Activated CD4-positive, alpha-beta T cell treated with anti-CD3 and anti-CD28 coated beads, Interleukin-2, Interleukin-4, amounts not matched to agents 100 ng/mL and 50 ng/mL, durations not matched to agents 16 hours and 8 hours (primary cell): ENCODE measurements at places on chromosomes 16 and 17.
A peak's percentile ranks its signal among the peaks of the same experiment; 100 is the strongest.

DNA sequence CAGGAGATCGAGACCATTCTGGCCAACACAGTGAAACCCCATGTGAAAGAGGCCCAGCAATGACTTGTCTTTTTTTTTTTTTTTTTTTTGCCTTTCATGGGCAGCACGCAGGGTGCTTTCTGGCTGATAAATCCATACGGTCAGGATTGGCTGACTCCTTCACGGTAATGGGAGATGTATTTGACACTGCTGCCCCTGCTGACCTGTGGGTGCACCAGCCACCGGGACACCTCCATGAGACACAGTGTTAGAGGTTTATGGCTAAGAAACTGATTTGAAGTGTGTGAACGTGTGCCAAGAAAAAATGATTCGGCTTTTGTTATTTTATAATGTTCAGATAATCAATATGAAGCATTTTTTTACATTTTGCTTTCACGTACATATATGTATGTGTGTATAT is 48.4 kb downstream of the MAP2K6 start:
- no peak for DNase-seq

- DNase-seq: peak; percentile 86
Observed at GRCh38 chr17:41738077-41738800, 3.8 kb upstream of the HAP1 start.

DNA sequence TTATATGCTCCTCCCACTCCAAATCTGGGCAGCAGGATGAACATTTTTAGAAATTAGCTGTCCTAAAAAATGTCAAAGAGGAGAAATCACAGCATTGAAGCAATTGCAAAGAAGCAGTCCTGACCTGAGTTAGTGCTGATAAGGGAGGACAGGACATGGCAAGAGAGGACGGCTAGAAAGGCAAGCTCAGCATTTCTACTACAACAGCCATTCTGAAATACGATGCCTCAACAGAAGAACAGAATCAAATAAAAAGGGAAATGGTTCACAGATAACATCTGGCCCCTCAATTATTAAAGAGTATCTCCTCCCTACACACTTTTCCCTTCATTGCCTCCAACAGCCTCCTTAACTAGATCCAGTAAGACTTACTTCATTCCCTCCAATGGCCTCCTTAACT is 18.3 kb downstream of the VPS53 start:
- no peak for DNase-seq

- no peak for DNase-seq
Observed at GRCh38 chr16:11163761-11164261, 92.2 kb downstream of the SOCS1 start.

GRCh38 chr16:16989368-16989767 is 481.4 kb downstream of the XYLT1 start:
- DNase-seq: no peak

DNA sequence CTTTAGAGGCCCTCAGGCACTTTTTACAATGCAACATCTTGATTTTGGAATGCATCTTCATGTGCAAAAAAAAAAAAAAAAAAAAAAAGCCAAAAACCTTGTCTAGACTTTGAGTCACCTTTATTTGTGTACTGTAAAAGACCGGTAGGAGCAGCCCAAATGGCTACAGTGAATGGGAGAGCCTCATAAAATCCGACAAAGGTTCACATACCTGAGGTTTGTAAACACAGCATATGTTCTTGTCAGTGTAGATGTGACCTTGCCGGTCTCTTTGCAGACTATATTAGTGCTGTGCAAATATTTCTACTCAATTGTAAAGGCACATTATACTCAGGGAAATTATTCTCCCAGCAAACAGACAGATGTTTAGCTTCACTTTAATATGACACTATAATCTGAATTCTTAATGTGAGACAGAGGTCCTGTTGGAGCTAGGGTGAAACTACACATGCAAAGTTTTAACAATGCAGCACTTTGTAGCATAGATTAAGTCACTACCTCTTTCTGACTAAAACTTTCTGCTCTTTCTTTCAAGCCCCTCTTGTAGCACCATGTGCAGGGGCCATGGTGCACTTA is 211.3 kb downstream of the CA10 start:
- no peak for DNase-seq

DNA sequence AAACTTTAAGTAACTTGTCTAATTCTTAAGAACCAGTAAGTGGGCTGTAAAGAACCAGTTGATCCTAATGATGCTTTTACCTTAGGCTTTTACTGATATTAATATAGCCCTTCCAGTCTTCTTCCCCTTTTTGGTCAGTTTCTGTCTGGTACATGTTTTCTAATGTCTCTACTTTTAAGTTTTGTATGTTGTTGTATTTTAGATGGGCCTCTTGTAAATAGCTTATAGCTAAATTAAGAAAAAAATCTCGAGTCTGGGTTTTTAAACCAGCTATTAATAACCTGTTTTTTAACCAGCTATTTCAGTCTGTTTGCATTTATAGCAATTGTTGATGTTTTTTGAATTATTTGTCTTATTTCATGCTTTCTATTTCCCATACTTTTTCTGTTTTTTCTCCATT is 79.0 kb downstream of the PITPNC1 start:
- no peak for DNase-seq

DNA sequence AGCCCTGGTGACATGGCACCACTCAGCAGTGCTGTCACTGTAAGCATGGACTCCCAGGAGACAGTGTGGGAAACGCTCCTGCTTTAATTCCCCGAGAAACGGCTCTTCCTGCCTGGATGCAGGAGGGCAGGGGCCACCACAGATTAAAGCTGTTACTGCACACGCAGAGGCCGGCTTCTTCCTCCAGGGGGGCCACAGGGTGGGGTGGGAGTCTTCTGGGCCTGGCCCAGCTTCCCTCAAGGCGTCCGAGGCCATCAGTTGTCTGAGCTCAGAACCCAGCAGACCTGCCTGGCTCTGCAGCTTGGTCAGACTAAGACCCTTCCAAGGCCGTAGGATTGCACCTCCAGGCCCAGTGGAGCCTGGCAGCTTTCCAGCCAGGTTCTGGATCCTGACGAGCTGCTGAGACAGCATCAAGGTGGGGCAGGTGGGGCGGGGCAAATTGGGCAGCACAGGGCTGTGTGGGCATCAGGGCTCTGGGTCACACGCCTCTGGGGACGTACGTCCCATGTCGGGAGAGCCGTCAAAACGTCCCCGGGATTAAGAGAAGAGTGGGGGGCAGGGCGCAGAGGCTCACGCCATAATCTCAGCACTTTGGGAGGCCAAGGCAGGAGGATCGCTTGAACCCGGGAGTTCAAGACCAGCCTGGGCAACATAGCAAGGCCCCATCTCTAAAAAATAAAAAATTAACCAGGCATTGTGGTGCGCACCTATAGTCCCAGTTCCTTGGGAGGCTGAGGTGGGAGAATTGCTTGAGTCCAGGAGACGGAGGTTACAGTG is 5.0 kb upstream of the CAPN15 start:
- no peak for DNase-seq

DNA sequence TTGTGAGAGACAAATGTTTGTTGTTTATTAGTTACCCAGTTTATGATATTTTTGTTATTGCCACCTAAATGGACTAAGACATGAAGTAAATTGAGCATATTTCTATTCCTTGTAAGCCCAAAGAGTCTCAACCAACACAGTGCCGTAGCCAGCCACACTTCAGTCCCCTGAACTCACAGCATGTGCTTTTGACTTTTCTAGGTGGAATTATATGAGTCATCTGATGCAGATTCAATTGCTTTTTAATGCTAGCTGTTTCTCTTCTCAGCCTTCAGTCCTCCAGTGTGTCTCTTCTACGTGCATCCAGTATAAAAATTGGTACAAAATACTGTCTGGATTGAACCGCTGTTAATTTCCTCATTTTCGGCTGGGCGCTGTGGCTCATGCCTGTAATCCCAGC is 39.0 kb downstream of the IQCK start:
- no peak for DNase-seq

DNA sequence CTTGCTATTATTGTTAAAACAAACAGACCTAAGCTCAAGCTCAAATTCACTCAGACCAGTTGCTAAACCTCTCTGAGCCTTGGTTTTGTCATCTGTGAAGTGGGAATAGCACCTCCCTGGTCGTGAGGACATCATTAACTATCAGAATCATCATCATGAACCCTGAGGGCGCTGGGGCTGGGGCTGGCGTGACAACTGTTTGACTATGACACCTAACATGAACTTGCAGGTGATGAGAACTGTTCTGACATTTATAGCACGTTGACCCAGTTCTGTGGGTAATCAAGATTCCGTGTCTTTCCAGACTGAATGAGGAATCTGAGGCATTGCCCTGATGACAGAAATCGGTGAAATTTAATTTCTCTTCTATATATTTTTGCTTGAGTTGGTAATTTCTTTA is 71.3 kb upstream of the CDH5 start:
- DNase-seq: no peak

DNA sequence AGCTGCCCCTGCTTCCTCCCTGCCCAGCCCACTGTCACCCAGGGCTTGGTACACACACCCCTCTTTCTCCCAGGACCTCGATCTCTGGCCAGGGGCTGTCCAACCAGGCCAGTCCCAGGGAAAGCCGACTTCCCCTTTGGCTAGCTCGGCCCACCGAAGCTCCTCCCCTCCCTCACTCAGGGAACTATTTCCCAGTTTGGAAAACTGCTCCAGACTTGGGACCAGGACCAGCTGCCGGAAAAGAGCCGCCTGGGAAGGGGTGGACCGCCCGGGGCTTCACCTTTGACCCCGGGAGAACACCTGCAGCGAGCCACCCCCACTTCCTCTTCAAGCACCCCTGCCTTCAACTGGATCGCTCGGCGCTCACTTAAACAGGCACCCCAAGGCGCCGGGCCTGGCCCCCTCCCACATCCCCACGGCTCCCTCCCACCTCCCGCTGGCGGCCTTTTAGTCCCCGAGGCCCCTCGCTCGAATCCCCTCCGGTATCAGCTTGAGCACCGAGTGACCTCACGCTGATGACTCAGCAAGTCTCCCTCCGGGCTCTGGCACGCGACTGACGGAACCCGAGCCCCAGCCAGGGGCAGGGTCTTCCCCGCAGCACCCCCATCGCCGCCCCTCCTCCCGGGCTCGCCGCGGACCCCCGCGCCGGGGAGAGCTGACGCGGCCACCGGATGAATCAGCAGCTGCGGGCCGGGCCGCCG is 934 bp downstream of the MAFG start:
- peak; percentile 62 for DNase-seq

DNA sequence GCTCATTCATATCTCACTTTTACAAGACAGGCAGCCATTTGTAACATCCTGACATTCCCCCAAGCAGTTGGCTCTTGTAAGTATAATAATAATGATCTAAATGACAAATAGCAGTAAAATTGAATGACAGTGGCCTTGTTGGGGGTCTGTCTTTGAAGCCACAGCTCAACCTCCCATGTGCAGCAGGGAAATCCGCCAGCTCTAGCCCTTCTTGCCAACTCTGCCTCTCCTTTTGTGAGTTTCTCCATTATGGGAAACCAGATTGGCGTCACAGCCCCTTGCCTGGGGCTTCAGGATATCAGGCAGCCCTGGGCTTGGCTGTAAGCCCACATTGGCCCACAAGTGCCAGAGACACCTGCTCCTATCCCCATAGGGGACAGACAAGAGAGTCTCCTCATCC is 70.4 kb upstream of the CACNG5 start:
- DNase-seq: no peak

DNA sequence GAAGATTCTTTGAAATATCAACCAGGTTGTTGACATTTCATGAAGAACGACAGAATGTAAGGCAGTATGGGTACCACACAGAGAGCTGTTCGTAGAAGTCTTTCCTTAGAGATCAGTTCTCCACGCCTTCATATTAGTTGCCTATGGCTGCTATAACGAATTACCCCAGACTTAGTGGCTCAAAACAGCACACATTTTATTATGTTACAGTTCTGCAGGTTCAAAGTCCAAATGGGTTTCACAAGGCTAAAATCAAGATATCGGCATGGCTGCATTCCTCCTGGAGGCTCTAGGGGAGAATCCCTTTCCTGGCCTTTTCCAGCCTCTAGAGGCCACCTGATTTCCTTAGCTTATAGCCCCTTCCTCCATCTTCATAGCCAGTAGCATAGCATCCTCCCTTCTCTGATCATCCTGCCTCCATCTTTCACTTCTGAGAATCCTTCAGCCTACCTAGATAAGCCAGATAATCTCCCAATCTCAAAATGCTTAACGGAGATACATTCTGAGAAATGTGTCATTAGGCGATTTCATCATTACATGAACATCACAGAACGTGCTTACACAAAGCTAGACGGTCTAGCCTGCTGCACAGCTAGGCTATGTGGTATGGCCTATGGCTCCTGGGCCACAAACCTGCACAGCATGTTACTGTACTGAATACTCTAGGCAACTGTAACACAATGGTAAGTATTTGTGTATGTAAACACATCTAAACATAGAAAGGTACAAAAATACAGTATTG is 26.0 kb downstream of the ERCC4 start:
- DNase-seq: no peak

- DNase-seq: no peak
Observed at GRCh38 chr16:69865701-69866100, 85.4 kb upstream of the CLEC18A start.

DNA sequence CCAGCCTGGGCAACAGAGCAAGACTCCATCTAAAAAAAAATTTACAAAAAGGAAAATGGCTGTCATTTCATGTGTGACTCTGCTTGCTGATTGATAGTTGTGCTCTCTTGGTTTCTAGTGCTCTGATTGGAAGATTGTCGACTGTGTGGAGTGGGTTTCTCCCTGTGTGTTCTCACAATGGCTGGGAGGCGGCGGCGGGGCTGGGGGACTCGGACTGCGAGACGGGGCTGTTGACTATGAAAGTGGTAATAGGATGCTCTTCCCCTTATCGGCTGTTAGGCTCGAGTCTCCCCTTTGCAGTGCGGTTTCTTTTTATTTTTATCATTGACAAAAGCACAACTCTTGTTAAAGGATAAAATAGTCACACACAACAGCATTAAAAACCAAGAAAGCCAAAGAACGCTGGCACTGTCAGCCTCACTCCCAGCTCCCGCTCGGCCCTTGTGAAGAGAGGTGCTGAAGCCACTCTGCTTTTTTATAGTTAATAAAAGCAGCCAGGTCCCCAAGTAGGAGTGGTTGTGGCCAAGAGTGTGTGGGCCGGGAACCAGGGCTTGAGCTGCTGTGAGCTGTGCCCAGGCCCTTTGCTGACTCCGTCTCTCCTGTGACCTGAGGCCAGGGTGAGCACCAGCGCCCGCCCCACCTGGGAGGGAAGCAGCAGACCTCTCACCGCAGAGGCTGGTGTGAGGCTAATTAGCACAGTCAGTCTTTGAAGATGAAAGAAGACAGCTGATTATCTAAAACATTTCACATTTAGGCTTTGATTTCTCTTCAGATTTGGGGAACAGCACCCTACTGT is 36.5 kb downstream of the TBCD start:
- DNase-seq: no peak

GRCh38 chr16:23079675-23080301 is 69.5 kb downstream of the USP31 start:
- no peak for DNase-seq

- DNase-seq: no peak
Observed at GRCh38 chr17:16918443-16918842, 53.5 kb downstream of the TNFRSF13B start.

GRCh38 chr16:81720973-81721906 is 57.9 kb upstream of the PLCG2 start:
- no peak for DNase-seq

GRCh38 chr17:63700528-63701455 is 867 bp upstream of the LIMD2 start:
- peak; percentile 48 for DNase-seq

GRCh38 chr16:72844225-72844920 is 203.6 kb downstream of the ZFHX3 start:
- no peak for DNase-seq
